ENCODE measurements at places on chromosomes 11 and 22.
A peak's percentile ranks its signal among the peaks of the same experiment; 100 is the strongest.

DNA sequence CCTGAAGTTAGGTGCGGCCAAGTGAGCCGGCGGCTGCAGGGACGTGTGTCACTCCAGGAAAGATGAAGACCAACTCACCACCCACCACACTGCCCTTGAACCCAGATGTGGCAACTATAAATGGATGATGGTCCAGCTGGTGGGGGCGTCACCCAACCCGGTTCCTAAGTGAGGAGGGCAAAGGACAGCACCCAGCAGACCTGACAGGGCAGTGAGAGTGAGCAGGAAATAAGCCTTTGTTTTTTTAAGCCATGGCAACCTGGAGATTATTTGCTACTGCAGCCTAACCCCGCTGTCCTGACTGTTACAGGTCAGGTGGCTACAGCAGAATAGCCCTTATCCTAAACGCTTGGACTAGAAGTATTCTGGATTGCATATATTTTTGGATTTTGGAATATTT lies 228.9 kb downstream of the CTTN start:
- no peak for DNase-seq

DNA sequence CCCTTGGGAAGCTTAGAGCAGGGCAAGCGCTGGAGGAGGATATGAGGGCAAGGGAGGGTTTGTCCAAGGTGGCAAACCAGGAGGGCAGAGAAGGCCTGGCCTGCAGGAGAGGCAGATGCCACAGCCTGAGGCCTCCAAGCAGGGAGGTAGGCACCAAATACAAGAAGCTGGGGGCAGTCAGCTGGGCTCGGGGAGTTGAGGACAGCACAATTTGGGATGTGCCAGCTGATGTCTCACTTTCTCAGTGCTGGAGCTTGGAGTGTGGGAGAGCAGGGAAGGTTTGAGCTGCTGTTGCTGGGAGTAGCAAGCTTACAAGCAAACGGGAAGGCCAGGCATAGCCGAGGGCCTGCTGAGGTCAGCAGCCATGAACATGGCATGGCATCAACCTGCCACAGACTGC lies 4.0 kb downstream of the ZDHHC24 start:
- no peak for DNase-seq

- DNase-seq = no peak
These were observed 89.7 kb downstream of the ZC3H12C start for GRCh38 chr11:110182886-110183285.

GRCh38 chr22:36745301-36745995 lies 30.5 kb downstream of the IFT27 start:
- DNase-seq = no peak

DNA sequence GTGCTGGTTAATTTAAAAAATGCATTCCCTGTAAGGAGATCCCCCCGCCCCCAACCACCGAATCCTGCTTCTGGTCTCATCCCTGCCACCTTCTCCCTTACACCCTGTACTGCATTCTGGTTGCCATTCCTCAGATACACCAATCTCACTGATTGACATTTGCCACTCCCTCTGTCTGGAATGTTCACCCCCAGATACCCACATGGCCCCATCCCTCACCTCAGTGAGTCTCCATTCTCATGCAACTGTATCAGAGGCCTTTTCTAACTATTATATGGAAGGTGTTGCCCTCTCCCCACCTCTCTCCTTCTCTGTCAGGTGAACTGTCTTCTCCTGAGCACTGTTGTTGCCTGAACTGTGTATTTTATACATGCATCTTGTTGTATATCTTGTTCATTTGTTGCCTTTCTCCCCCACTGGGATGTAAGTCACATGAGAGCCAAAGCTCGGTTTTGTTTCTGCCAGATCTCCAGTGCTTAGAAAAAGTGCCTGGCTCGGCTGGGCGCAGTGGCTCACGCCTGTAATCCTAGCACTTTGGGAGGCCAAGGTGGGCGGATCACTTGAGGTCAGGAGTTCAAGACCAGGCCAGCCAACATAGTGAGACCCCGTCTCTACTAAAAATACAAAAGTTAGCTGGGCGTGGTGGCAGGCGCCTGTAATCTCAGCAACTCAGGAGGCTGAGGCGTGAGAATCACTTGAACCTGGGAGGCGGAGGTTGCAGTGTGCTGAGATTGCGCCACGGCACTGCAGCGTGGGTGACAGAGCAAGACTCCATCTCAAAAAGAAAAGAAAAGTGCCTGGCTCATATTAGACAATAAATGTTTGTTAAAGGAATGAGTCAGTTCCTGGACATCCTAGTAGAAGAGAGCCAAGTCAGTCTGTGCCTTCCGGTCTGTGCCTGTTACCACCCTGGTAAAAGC lies 61.0 kb downstream of the TNRC6B start:
- DNase-seq = no peak

- DNase-seq = no peak
These were observed 56.2 kb upstream of the SC5D start for GRCh38 chr11:121236115-121237001.

GRCh38 chr22:22342697-22343580 lies 98.4 kb downstream of the VPREB1 start:
- DNase-seq = peak; percentile 57

- no peak for DNase-seq
These were observed 38.1 kb downstream of the COA4 start for GRCh38 chr11:73838443-73839122.

DNA sequence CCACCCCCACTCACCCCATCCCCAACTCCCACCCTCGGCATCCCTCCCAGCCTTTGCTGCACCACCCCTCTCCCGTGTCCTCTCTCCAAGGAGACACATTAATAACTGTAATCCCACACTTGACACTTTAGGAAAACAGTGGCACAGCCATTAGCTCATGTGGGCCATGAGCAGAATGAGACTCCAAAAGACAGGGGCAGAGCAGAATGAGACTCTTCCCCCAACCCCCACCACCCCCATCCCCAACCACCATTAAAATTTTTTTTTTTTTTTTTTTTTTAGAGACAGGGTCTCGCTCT lies 6.2 kb upstream of the SLCO2B1 start:
- DNase-seq = no peak

- no peak for DNase-seq
These were observed 23.9 kb upstream of the CCDC179 start for GRCh38 chr11:22884217-22884616.

GRCh38 chr22:31239771-31240370 lies 27.8 kb downstream of the LIMK2 start:
- DNase-seq = no peak

DNA sequence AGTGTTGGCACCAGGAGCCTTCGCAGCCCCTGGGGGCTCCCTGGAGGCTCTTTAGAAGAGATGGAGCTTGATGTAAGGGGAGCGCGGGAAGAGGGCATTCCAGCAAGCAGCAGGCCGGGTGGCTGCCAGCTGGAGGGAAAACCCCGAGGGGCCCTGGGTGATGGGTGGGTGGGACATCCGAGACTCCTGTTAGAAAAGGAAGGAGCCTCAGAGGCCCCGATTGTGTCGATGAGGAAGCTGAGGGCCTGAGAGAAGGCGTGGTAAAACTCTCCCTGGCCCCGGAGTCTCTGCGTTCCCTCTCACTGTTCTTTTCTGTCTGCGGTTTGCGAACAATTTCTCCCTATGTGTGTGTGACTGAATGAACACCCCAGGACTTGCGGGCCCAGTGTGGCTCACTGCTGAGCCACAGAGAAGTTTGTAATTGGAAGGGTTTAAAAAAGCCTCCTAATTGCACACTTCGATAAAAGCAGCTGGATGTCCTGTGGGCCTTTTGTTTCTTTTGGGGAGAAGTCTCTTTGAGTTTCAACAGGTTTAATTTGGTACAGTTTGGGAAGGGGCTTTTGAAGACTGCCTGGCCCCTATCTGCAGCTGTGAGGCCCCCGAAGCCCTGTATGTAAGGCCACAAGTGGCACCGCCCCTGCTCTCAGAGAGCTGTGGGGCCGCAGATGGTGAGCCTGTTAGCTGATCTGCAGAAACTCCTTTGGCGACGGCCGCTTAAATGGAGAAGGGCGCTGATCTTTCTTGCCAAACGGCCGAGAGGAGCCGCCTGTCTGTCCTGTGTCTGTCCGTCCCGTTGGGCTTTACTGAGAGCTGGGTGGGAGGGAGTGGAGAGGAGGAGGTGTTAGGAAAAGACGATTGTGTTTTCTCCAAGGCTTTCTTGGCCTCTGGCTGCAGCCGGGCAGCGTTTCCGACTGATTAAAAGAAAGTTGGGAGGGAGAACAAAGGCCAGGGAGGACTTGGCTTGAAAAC lies 2.0 kb downstream of the FBLN1 start:
- DNase-seq = no peak

GRCh38 chr11:44731685-44732430 lies 5.1 kb downstream of the TSPAN18 start:
- no peak for DNase-seq

Data from stimulated activated CD4-positive, alpha-beta T cell treated with anti-CD3 and anti-CD28 coated beads, TNF-alpha, amount 100 ng/mL, for 48 hours (primary cell).